Kidney tubule cell (primary cell): ENCODE measurements at places on chromosomes 2 and 18.

- no peak for DNase-seq
These were observed 26.3 kb upstream of the CASP8 start for GRCh38 chr2:201233812-201234662.

- DNase-seq, result no peak
These were observed 42.4 kb downstream of the POMC start for GRCh38 chr2:25125976-25126375.

GRCh38 chr18:42176599-42176998, 221.6 kb downstream of the PIK3C3 start:
- DNase-seq, result no peak

GRCh38 chr2:215868846-215869543, 144.4 kb downstream of the MREG start:
- no peak for DNase-seq

GRCh38 chr18:10053861-10054260, 140.0 kb downstream of the VAPA start:
- no peak for DNase-seq

- peak; percentile 58 for DNase-seq
These were observed 85.0 kb downstream of the WDSUB1 start for GRCh38 chr2:159201360-159202063.

GRCh38 chr2:22691666-22692065, 693.3 kb upstream of the KLHL29 start:
- DNase-seq, result no peak

DNA sequence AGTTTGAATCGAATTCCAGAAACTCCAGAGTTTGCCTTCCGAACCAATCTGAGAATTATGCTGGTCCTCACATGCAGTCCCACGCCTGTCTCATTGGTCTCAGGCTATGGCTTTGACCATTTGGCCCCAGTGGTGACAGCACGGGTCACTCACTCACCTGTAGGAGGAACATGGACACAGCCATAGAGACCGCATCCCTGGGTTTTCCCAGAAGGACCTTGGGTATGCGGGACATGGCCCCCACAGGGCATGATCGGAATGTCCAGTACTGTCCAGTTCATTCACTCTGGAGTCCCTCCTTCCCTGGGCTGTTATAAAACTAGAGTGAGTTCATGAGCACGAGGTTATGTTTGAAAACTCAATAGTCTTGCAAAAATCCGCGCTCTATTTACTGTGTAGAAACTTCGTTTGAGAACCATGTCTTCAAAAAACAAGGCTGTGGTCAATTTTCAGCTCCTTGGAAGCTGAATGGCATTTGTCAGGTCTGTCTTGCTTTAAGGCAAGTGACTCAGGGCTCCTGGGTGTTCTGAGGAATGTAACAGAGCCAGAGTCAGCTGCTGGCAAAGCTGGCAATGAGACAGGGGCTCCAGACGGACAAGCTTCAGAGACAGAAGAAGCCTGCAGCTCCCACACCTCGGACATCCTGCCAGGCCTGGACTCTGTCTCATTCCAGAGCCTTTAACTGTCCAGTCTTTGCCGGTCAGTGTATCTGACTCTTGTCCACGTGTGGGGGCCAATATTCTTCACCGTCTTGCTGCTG, 86.7 kb upstream of the TMEM18 start:
- peak; percentile 47 for DNase-seq

GRCh38 chr2:234098681-234099080, 48.2 kb downstream of the SPP2 start:
- peak; percentile 72 for DNase-seq

DNA sequence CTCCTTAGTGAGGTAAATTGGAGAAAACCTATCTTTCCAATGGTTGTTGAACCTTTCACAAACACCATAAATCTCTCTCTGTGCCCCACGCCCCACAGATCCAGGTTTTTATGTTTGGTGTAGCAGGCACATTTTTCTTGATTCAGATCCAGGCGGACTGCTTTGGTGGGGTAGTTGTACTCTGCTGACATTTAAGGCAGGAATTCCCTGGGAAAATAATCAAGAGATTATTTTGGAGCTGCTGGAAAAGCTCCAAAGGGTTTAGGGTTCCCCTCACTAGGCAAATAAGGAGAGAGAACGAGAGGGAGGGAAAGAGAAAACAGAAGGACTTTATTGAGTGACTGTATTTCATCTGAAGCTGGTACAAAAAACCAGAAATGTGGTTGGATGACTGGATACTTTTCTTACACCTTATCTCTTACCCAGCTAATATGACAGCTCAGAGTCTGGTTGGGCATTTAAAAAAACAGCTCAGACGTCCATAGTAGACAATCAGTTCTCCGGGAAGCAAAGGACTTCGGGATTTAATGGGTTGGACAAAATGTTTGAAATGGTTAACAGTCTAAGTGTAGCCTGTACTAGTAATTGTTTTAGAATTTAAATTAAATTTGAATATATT, 3.6 kb upstream of the AQP4 start:
- DNase-seq, result no peak

DNA sequence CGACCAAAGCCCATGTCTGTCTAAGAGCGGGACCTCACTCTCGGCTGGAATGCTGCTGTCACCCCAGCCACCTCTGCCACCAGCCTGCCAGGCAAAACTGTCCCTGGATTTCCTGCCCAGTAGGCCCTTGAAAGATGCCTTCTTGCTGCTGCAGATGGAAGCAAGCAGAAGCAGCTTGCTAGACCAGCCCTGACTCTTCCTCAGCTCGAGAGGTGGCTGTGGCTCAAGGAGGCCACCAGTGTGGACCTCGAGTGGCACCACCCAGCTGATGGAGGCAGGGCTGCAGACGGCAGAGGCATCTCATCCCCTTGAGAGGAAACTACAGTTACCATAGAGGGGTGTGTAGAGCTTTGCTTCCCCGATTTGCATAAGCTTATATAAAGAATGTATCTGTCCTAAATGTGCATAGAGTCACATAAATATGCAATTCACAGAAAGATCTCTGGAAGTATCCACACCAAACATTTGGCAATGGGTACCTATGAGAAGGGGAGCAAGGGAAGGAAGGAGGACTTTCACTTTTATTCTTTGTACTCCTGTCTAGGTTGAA, 20.6 kb downstream of the ADCY3 start:
- DNase-seq, result no peak

GRCh38 chr2:16071865-16072637, 131.7 kb downstream of the MYCN start:
- DNase-seq, result no peak

GRCh38 chr18:26439537-26439936, 108.8 kb downstream of the KCTD1 start:
- DNase-seq, result no peak

GRCh38 chr18:60982928-60983327, 350.3 kb upstream of the CDH20 start:
- DNase-seq, result no peak

DNA sequence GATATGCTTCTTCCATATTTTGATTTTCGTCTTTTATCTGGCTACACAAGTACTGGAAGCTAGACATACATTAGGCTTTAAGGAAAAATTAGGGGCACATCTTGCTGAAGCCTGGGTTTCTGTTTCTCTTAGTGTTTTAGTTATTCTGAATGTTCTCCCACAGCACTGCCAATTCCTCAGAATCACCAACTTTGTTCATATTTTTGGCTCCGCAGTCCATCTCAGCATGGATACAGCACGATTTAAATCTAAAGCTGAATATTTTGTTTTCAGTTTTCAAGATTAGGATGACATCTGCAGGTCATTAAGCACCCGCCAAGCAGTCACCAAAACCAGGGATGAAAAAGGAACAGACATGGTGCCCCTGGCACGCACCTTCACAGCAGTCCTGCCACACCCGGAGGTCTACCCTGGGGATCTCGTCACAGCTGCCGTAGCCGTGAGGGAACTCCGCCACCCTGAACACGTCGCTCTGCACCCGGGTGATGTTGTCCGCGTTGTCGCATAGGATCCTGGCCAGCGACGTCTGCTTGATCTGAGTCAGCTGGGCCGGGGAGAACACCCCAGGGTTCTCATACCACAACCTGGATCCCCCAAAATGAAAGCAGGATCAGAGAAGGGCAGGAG, 101.2 kb downstream of the PXDN start:
- no peak for DNase-seq

GRCh38 chr2:144163592-144163991, 356.3 kb downstream of the ZEB2 start:
- no peak for DNase-seq

- DNase-seq, result no peak
These were observed 32.2 kb downstream of the MAIP1 start for GRCh38 chr2:199987586-199987985.

DNA sequence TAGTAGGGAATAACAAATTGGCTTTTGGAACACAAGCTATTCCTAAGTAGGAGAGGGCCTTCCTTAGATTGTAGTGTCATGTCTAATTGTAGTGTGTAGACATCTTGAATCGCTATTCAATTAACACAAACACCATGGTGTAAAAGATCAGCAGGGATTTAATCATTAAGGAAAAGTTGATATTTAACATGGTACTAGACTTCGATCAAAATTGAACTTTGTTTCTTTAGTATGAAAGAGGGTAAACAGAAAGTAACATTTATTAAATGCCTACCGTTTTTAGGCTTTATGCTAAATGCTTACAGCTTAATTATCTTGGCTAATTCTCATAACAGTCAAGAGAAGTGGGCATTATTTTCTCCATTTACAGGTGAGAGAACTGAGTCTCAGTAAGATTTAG, 37.5 kb upstream of the FIGN start:
- DNase-seq, result no peak

- DNase-seq, result peak; percentile 92
These were observed 117.3 kb downstream of the LPIN1 start for GRCh38 chr2:11863513-11864328.

DNA sequence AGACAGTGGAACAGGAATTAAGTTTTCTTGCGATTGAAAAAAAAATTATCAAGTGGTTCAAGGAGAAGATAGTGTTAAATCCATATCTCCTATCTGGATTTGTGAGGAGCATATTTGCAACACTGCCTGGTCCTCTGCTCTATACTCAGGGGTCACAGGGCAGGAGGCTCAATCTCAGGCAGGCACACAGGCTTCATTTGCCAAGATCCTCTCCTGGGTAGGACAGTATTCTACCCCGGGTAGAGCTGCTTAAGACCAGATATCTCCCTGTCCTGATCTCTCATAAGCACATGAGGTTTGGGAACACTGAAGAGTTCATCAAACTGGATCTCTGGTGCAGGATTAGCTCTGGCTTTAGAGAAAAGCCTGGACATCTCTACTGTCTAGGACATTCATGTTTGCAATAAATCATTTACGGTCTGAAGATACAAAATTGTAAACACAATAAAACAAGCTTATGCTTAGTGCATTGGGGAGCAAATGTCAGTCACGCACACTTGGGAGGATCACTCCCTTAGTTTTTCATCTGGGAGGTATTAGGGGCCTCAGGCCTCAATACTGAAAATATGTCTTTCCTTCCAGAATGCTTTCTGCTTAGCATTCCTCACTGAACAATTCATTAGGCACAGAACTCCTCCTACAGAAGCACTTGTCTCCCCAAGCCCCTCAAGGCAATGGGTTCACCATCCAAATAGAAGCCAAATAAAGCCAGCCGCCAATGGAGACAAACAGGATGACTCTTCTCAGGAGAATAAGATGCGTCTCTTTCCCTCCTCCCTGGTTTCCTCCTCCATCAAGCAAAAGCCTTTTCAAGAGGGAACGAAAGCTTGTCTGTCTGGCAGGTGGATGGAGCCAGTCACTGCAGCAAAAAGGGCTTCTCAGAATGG, 34.1 kb upstream of the LCLAT1 start:
- no peak for DNase-seq

- DNase-seq, result peak; percentile 86
These were observed 673.1 kb upstream of the VRK2 start for GRCh38 chr2:57373530-57373929.

- no peak for DNase-seq
These were observed 88.8 kb downstream of the STK39 start for GRCh38 chr2:168158586-168158985.

GRCh38 chr18:55272510-55273243, 313.4 kb upstream of the CCDC68 start:
- DNase-seq, result peak; percentile 52

DNA sequence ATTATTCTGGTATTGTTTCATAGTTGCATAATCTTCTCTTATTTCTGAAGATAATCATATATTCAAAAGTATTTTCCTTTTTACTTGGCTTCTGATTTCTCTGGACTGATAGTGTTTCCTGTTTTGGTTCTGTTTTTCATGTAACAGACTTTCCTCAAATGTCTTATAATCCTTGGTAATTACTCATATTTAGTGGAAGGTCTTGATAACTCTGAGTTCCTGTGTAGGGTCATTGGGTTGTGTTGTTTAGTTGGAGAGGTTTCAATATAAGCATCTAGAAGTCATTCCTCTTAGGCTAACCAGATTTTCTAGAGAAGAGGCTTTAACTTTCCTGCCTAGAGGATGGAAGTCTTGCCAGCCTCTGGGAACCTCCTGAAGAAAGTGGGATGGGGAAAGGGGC, 23.8 kb downstream of the MFSD6 start:
- DNase-seq, result no peak

- no peak for DNase-seq
These were observed 10.5 kb downstream of the COPS8 start for GRCh38 chr2:237096201-237096600.

DNA sequence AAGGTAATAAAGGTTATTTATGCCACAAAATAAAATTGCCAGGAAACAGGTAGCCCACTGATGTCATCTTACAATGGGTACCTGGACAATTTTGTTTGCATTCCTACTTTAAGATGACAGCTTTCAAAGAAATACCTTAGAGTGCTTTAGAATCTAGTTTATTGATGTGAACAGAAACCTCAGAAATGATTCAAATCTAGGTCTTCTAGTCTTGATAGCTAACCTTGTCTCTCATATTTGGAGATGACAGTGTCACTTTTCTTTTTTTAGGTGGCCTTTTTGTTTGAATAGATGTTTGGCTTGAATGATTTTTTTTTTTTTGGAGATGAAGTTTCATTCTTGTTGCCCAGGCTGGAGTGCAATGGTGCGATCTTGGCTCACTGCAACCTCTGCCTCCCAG, 69.1 kb downstream of the PIK3C3 start:
- no peak for DNase-seq

DNA sequence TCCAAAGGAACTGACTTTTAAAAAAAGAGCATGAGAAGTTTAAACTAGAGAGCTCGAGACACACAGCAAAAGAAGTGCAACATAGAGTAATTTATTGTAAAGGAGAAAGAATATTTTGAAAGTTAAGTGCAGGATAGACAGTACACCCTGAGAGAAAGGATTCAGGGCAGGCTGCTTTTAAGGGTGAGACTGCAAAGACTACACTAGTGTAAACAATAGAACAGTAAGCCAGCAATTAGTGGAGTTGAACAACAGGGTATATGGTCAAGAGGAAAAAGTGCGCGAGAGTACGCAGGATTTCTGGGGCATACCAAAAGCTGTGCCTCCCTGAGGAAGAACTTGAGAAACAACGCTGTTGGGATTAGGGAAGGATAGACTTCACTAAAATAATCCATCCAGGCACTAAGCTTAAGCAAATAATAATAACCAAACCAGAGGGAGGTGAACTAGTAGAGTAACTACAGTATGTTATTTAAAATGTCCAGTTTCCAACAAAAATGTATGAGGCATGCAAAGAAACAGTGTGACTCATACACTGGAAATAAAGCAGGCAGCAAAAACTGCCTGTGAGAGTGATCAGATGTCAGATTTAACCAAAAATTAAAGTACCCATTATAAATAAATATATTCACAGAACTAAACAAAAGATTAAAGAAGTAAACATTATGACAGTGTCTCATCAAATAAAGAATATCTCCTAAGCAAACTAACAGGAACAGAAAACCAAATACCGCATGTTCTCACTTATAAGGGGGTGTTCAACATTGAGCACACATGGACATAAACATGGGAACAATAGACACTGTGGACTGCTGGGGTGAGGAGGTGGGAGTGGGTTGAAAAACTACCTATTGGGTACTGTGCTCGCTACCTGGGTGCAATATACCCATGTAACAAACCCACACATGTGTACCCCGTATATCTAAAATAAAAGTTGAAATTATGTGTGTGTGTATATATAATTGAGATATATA, 40.5 kb upstream of the EMILIN2 start:
- DNase-seq, result no peak

GRCh38 chr2:5692561-5693286, 540 bp downstream of the SOX11 start:
- peak; percentile 20 for DNase-seq
